Fibroblast of lung (primary cell): ENCODE measurements at places on chromosomes 16 and 17. TPM values are rescaled to one million over a fixed set of nuclear protein-coding genes. Genes with fewer than 3 reads are reported as not detected.

DNA sequence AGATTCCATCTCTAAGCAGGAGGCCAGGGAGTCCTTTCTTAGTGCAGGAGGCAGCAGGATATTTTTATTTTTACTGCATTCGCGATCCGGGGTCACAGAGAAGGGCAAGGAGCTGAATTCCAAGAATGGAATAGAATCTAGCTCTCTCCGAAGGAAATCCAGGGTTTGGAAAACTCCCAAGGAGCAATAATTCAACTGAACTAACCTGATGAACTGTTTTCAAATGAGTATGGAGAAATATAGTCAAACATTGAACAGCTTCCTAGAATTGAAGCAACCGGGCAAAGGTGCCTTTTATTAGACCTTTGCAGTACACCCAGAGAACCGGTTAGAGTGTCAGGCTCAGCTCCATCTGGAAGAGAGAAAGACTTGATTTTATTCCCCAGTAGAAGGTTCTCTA is 120.7 kb upstream of the MAF start:
- DNase-seq, result peak; percentile 50

DNA sequence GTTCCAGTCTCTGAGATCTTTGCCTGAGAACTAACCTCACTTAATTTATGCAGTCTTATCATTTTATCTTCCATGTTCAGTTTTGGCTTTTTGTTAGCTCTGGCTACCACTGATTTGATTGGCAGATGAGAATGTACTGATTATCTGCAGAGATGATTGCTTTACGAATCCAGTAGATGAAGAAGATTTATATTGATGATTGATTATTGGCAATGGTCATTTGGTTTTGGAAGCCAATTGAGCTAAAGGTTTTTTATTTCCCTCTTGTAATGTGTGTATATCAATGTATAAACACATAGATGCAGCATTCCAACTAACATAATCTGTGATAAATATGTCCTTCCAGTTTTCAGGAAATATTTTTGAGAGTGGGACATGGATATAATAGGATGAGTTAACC is 763.6 kb downstream of the CDH11 start:
- no peak for DNase-seq

GRCh38 chr16:27353853-27354252 is 40.1 kb downstream of the IL4R start:
- DNase-seq, result no peak

GRCh38 chr16:17641990-17642389 is 171.2 kb upstream of the XYLT1 start:
- DNase-seq, result no peak

The KCNH6 gene
- not detected in 2 replicates for total RNA-seq

- DNase-seq, result no peak
Observed at GRCh38 chr17:40552806-40553693, 12.2 kb downstream of the CCR7 start.

The KRTAP9-8 gene
- total RNA-seq, result not detected in 2 replicates

DNA sequence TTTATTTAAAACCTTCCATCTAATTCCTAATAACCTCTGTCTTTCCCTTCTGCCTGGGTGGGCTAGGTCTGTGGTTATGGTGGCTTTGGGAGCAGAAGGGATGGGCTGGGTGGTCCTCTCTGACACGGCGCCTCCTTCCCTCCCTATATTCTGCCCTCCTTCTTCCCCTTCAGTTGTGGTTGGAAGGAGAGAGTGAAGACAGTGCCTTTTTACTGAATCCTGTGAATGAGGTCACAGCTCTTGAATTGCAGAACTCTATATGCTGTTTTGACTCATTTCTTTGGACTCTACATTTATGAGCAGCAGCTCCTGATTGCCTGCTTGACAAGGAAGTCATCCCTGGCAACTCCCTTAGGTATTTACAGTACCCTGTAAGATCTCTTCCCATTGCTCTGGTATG is 256.0 kb upstream of the ELAC2 start:
- no peak for DNase-seq
